GM12865 (cell line): ENCODE measurements at places on chromosomes 7 and 10.

GRCh38 chr7:94933256-94933990 lies 26.0 kb downstream of the PPP1R9A start:
- no peak for DNase-seq

GRCh38 chr10:101311185-101312066 lies 42.5 kb upstream of the BTRC start:
- DNase-seq = no peak

- no peak for DNase-seq
These were observed 13.7 kb upstream of the HOXA13 start for GRCh38 chr7:27213433-27214238.

DNA sequence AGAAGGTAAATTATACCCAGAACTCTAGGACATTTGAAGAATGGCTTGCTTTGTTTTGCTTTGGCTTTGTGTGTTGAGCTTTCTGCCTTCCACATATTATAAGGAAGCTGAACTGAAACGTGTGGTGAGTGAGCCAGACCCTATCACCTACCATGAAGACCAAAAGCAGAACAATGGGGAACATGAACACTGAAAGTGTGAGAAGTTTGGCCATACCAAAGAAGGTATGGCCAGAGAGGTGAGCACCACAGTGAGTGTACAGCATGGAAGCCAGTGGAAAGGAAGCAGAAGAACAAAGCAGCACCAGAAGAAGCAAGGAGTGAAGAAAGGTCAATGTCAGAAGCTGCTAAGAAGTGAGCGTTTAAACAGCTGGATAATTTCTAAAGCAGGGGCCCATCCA lies 59.7 kb upstream of the CCDC71L start:
- DNase-seq = peak; percentile 50

- DNase-seq = no peak
These were observed 54.8 kb downstream of the OTUD1 start for GRCh38 chr10:23493711-23494110.

- DNase-seq = no peak
These were observed 67.5 kb downstream of the C1GALT1 start for GRCh38 chr7:7249814-7250213.

- no peak for DNase-seq
These were observed 183.9 kb upstream of the FZD1 start for GRCh38 chr7:91080351-91080750.

DNA sequence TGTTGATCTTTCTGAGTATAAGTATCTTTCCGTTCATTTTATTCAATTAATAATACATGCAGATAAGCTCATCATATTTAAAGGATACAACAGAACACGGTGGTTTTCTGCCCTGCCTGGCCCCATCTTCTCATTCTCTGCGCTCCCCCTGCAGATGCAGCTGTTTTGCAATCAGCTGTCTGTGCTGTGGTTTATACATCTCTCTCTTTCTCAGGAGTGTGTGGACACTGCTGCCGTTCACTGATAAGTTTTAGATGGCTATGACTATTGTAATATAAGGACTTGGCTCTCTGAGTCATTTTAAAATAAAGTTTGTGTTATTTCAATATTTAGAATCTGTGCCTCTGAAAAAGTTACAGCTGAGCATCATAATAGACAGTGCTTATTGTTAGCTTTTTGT lies 54.5 kb downstream of the CUL1 start:
- no peak for DNase-seq

GRCh38 chr7:41030673-41031072 lies 672.2 kb downstream of the INHBA start:
- no peak for DNase-seq

GRCh38 chr7:80047856-80048459 lies 86.7 kb upstream of the GNAI1 start:
- no peak for DNase-seq

DNA sequence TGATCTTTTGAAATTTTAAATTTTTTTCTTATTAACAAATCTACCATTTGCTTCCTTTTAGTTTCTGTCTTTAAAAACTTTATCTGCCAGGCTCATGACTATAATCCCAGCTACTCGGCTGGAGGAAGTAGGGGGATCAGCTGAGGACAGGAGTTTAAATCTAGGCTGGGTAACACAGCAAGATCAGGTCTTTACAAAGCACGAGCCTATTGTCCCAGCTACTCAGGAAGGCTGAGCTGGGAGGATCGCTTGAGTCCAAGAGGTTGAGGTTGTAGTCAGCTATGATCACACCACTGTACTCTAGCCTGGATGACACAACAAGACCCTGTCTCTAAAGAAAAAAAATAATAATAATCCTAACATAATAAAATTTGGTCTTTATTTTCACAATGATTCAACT lies 17.5 kb downstream of the DPY19L1 start:
- no peak for DNase-seq

DNA sequence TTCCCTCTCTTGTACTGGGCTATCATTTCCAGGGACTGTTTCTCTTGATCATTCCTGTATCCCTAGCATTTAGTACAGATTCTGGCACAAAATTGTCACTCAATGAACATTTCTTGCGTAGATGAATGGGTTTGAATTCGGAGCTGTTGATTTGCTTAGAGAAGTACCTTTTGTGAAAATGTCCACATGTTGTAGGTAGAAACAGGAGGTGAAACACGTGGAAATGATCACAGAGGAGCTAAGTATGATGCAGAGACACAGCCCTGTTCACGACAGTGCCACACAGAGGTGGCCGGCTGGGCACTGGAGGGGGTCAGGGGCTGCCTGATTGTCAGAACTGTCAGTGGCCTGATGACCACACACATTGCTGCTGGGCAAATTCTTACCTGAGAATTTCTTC lies 196.1 kb upstream of the PRKCQ start:
- DNase-seq = no peak

GRCh38 chr10:100148353-100149211 lies 37.2 kb downstream of the ERLIN1 start:
- DNase-seq = peak; percentile 64

DNA sequence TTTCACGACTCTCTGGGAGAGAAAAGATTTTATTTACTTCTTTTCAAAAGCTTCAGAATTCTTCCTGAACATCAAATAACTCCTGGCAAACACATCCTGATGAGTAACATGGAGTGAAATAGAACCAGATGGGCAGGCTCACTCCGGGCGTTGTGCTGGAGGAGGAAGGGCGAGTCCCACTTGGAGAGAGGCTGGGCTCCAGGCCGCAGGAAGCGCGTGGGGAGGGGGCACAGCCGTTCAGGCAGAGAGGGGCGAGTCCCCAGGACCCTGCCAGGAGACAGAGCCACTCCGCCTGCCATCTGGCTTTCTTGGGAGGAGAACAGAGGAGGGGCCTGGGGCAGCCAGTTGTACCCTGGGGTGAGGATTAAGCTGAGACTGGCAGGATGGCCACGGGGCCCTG lies 265.9 kb upstream of the ZMIZ1 start:
- DNase-seq = no peak

DNA sequence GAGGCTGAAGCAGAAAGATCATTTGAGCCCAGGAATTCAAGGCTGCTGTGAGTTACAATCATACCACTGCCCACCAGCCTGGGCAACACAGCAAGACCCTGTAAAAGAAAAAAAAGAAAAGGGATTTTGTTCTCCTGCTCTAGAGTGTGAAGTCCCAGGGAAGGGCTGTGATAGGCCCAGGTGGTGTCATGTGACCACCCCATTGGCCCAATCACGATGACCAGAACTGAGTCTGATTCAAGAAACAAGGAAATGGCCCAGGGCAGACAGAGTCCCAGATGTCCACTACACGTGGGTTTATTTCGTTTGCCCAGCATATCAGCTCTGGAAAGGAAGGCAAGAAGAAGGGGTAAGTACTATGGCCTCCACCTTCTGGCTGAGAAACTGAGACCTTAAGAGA lies 81.3 kb upstream of the CUX1 start:
- DNase-seq = peak; percentile 28

GRCh38 chr10:59382831-59383295 lies 20.5 kb upstream of the FAM13C start:
- no peak for DNase-seq

- DNase-seq = no peak
These were observed 458 bp downstream of the COX15 start for GRCh38 chr10:99731306-99732032.

DNA sequence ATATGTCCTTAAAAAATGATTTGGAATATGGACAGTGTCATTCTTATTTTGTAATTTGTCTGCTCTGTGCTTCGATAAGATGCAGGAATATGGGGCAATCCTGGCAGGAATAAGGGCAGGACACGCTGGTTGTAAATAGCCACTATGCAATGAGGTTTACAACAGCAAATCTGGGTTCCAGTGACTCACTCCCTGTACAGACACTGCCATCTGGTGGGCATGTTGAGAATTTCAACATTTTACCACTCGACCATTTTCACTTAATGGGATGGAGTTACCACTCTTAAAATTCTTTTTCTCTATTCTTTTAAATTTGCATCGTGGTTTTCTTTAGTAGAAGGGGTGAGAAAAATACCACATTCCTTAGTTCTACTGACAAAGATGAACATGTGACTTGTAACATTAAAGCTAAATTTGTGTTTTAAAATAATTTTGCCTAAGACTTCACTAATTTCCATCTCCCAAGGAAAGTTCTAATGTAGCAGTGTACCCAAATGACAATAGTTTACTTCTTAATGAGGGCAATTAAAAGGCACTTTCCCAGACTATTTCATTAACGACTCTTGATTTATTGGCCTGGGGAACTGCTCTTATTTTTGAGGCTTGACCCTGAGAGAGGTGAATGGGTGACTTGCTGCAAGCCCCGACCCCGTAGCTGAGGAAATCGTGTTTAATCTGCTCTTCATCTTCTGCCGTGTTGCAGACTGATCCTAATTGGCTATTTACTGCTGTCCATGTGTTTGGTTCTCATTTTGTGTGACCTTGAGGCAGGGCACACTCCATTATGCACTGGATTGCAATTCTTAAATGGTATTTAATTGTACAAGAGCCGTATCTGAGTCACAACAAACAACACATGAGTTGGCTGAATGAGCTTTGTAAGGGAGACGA lies 173.6 kb upstream of the IMMP2L start:
- peak; percentile 68 for DNase-seq

DNA sequence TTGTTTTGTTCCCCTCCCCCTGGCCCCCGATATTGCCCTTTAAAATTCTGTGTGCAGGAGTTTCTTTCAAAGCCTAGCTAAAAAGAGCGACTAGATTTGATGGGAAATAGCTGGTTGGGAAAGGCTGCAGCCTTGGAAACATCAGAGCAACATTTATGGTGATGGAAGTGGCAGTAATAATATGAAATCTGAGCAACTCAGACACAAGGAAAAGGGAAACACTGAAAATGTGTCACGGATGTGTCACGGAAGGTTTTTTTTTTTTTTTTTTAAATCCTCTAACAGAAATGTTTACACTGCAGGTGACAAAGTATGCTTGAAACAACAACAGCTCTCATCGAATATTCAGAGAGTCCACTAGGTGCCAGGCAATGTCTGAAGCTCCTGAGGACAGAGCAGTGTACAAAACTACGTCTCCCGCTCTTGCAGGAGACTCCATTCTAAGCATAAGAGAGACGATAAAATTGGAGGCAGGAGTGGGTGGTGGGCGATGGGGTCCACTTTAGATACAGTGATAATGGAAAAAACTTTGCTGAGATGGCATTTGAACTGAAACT lies 143.0 kb downstream of the RSU1 start:
- no peak for DNase-seq

- no peak for DNase-seq
These were observed 126.4 kb downstream of the DNAJB6 start for GRCh38 chr7:157463245-157463644.

GRCh38 chr7:157615101-157615817 lies 278.5 kb downstream of the DNAJB6 start:
- DNase-seq = no peak

- no peak for DNase-seq
These were observed 30.6 kb upstream of the SEMA3C start for GRCh38 chr7:80949449-80949848.

- DNase-seq = no peak
These were observed 132.8 kb downstream of the POLR1F start for GRCh38 chr7:19575909-19576557.

DNA sequence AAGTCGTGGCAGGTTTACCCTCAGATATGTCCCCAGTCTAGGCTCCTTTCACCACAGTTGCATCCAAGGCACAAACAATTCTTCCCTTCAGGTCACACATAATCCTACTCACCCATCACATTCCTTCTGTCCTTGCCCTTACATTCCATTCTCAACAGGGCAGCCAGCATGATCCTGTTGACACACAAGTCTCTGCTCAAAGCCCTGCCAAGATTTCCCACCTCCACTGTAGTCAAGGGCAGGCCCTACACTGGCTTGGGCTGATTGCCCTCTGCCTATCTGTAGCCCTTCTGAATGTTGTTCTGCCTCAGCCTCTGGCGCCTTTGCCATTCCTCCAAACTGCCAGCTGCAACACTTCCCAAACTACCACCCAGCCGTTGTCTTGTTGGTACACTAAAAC lies 187.9 kb upstream of the AKR1E2 start:
- DNase-seq = no peak

DNA sequence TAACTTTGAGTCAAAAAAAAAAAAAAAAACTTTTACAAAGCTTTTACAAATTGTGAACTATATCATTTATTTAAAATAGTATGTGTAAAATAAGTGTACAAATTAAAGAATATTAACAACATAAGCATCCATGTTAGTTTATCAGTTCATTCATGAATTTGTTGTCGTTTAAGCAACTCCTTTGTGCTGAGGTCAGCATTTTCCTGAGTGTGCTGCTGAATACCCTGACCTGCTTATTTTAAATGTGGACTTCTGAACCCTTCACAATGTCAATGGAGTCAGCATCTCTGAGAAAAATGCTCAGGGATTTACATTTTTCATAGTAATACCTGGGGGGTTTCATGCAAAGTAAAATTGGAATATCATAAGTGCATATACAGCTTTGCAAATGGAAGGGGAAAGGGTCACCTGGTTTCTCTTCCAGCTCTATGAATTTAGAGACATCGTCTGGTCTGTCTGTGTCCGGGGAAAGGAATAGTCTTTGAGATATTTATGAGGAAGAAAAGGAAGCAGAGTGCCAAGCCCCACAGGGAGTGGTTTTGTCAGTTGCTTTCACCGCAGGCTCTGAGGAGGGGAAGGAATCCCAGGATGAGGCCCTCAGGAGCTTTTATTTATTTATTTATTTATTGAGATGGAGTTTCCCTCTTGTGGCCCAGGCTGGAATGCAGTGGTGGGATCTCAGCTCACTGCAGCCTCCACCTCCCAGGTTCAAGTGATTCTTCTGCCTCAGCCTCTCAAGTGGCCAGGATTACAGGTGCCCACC lies 125.5 kb upstream of the SVIL start:
- DNase-seq = no peak

DNA sequence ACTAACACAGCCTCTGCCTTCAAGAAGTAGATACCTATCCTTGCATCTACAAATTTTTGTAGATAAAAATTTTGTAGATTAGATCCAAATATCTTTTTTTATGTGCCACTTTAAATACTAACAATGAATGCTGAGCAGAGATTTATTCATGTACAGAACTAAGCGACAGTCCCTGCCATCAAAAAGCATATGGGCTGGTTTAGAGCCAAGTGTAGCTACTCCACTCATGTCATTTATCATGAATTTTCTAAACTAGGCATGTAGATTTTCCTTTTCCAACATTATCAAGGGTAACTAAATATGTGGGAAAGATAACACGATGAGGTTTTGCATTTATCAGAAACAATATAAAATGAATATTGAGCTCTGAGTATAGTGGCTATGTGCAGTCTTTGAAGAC lies 857.5 kb downstream of the XPNPEP1 start:
- no peak for DNase-seq

- DNase-seq = no peak
These were observed 221.5 kb upstream of the AOAH start for GRCh38 chr7:36945612-36946400.
